Chondrocyte (in vitro differentiated cells): ENCODE measurements at places on chromosomes 16 and 17. TPM values are rescaled to one million over a fixed set of nuclear protein-coding genes. Genes with fewer than 3 reads are reported as not detected.

Gene GAS2L2
- not detected in 3 replicates for total RNA-seq

Gene CLEC18B
- total RNA-seq: 1.6 to 4.5 TPM (median 3.5 TPM) in 3 replicates

Gene TSPOAP1
- total RNA-seq: 1.3 to 2.0 TPM in 2 of 3 replicates, not detected in the other

Gene PLA2G15
- total RNA-seq: 24.5 to 29.6 TPM (median 28.0 TPM) in 3 replicates

DNA sequence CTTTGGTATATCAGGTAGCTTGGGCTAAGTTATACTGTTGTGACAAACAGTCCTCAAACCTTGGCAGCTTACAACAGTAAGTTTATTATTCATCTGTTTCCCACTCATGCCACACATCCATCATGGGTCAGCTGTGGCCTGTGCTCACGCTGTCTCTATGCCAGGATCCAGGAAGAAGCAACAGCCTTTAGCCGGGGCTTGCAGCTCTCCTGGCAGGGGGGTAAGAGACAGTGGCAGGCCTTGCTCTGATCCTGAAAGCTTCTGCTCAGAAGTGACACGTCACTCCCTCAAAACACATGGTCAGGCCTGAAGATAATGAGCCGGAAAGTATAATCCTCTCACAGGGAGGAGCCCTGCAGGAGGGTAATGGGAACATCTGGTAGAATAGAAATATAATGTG, 377.6 kb downstream of the CPPED1 start:
- H3K27me3 ChIP-seq: no peaks in the 10 kb centered on the region
- no peak overlapping the region for H3K27ac ChIP-seq
- H3K4me1 ChIP-seq: peaks cover 14% of the 10 kb centered on the region
- peaks cover 5% of the 10 kb centered on the region for H3K36me3 ChIP-seq
- H3K4me3 ChIP-seq: no peak overlapping the region

- no peak for DNase-seq
- peaks cover 17% of the 10 kb centered on the region for H3K4me1 ChIP-seq
- H3K36me3 ChIP-seq: peaks cover 1% of the 10 kb centered on the region
- H3K27ac ChIP-seq: no peak overlapping the region
Observed at GRCh38 chr17:81222620-81222905, 202 bp downstream of the CEP131 start.

- no peak overlapping the region for H3K4me3 ChIP-seq
- H3K27ac ChIP-seq: no peak overlapping the region
- no peaks in the 10 kb centered on the region for H3K27me3 ChIP-seq
- H3K4me1 ChIP-seq: peaks cover 42% of the 10 kb centered on the region
Observed at GRCh38 chr17:76720941-76721340, 5.5 kb downstream of the JMJD6 start.
